ENCODE measurements at places on chromosomes 7 and 10.
A peak's percentile ranks its signal among the peaks of the same experiment; 100 is the strongest.

DNA sequence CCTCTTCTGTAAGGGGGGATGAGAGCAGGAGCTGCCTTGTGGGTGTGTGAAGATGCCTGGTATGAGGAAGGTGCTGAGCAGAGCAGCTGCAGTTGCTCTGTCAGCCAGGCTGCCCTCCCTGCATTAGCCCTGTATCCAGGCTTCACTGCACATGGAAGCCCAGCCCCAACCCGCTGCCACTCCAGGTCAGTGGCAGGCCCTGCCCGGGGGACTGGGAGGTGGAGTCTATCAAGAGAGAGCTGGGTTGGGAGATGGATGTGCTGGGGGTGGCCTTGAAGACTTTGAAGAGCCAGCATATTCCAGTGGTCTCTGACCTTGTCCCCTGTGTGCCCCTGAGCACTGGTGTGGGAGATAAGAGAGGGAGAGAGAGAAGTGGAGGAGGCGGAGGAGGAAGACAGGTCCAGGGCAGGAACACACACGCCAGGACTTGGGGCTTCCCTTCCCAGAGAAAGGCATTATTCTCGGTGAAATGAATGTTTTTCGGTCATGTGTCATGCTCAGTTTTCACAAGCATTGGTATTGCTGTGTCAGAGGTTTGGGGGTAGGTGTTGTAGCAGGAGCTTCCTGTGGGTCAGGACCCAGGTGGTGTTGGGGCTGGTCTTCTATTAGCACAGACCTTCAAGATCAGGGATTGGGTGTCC is 2.6 kb downstream of the PPIF start:
- DNase-seq, result no peak

DNA sequence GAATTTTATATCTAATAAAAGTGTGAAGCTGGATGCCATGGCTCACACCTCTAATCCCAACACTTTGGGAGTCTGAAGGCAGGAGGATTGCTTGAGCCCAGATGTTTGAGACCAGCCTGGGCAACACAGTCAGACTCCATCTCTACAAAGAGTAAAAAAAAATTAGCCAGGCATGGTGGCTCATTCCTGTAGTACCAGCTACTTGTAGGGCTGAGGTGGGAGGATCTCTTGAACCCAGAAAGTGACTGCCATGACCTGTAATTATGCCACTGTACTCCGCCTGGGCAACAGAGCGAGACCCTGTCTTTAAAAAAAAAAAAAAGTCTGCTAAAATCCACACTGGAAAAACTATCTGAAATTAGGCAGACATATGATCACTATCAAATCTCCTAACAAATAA is 7.6 kb downstream of the JMJD1C start:
- DNase-seq, result no peak

- no peak for DNase-seq
These were observed at the start of gene ATRNL1 for GRCh38 chr10:115093286-115093775. ATRNL1 (plus strand) TSS chr10:115093365; CDS start chr10:115093751, 386 bp downstream.

DNA sequence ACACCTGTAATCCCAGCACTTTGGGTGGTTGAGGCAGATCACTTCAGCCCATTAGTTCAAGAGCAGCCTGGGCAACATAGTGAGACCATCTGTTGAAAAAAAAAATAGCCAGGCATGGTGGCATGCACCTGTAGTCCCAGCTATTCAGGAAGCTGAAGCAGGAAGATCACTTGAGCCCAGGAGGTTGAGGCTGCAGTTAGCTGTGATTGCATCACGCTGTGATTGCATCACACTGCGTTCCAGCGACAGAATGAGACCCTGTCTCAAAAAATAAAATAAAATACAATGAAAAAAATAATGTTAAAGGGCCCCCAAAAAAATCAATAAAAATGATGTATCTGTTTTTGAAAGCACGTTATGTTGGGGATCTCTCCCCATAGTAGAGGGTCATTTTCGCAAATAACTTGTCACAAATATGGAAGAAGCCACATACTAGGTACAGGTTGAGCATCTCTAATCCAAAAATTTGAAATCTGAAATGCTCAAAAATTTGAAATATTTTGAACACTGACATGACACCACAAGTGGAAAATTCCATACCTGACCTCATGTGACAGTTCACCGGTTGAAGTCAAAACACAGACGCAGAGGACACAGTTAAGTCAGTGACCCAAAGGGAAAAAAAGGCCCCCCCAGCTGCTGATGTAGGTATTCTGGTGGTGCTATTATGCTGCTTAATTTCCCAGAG is 9.5 kb downstream of the CISD1 start:
- DNase-seq, result no peak

GRCh38 chr7:1927937-1928644 is 258.0 kb downstream of the ELFN1 start:
- DNase-seq, result no peak

DNA sequence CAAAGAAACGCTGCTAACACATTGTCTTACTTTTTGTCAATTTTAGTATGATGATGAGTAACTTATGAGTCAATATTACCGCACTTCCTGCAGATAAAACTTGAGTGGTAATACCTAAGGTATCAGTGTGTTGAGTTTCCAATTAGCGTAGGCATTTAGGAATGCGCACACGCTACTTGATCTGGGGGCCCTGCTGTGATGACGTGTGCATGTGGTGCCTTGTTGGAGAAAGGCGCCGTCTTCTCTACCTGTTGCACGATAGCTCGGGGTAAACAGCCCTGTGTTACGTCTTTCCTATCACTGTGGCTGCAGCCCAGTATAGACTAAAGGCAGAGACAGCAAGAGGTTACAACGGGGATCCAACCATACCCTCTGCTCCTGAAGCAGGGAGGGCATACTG is 476.8 kb upstream of the ADARB2 start:
- DNase-seq, result no peak

- DNase-seq, result no peak
These were observed 69.3 kb upstream of the PDZD8 start for GRCh38 chr10:117444497-117445040.

DNA sequence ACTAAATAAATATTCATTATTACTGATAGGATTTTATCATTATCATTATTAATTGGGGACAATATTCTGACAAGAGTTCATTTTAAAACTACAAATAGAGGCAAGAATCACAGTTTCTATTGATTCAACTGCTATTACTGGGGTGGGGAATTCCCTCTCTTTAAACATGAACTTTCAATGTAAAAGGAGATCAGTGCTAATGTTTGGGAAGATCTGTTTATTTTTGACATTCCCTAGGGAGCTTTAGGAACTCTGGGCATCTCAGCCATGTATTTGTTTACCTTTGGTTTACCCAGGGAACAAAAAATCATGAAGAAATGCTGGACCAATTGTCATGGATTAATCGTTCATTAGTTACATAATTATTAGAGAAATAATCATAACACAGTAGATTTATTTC is 443.2 kb upstream of the AKR1E2 start:
- DNase-seq, result no peak

GRCh38 chr7:76009672-76010600 is 15.5 kb upstream of the TMEM120A start:
- no peak for DNase-seq

DNA sequence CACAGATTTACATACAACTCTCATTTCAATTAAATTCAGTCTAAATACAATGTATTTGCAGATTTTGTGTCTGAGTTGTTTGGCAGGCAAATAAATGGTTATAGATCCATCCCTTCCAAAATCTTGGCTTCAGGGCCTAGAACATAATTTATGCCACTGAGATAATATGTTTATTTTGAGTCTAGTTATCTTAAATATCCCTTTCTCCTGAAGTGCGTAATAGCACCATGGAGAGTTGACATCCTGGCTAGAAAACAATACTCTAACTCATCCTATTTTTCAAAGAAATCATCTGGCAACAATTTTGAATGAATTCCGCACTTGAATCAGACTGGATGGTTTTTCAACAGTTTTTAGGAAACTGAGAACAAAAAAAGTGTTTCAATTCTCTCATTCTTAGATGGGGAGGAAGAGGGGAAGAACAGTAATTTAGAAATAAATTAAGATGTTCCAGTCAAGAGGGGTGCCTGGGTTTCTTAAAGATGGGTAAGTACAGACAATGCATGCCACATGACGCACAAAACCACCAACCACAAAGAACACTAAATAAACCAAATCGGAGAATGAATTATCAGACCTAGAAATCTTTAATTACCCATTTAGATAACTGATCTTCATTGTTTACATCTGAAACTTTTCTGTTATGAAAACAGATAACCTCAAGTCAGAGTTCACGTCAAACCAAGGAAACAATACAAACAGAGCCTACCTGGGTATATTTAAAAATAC is 228.7 kb upstream of the PTN start:
- DNase-seq, result no peak

- no peak for DNase-seq
These were observed 6.4 kb downstream of the HOXA13 start for GRCh38 chr7:27193335-27194001.

GRCh38 chr7:117412946-117413559 is 14.2 kb downstream of the ASZ1 start:
- no peak for DNase-seq

DNA sequence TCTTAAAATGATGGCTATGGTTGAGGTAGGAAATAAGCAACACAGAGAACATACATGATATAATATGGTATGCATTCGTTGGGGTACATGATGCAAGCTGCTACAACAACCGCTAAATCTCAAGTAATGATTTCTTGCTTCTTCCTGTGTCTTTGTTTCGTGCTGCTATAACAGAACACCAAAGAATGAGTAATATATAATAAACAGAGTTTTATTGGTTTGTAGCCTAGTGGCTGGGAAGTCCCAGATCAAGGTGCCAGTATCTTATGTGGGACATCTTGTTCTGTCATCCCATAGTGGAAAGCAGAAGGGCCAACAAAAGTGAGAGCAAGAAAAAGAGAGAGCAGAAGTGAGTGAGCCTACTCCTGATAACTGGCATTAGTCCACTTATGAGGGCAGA is 689.7 kb downstream of the SUGCT start:
- no peak for DNase-seq

- DNase-seq, result no peak
These were observed 17.3 kb downstream of the SYPL1 start for GRCh38 chr7:106094780-106095179.

DNA sequence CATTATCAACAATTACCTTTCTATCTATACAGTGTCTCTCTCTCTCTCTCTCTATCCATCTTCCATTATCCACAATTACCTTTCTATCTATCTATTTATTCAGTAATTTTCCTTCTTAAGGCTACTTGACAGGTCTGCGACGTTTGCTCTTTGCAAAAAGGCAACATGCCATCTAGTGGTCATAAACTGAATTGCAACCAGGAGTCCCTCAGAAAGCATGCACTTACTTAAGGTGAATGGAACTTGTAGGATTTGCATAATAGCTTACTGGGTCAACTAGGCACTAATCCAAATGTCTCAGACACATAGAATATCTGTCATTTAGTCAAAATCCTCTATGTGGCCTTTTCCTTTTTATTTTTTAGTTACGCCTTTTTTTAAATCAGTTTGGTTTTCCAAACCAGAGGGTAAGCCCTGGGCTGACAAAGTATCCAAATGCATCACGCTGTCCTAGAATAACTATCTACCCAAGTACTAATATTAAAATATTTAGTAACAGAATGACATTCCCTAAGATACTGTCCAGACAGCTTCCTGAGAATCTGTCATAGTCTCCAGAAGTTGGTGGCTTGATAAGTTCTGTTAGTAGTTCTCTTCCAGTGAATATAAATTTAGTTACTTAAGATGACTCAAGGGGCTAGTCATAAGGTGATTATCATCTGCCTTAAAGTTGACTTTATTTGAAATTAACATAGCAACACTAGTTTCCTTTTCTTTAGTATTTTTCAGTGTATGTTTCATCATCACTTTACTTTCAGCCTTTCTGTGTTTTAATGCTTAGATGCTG is 208.3 kb downstream of the PPP1R3A start:
- peak; percentile 76 for DNase-seq

GRCh38 chr7:33836797-33837355 is 68.5 kb upstream of the BMPER start:
- peak; percentile 10 for DNase-seq

DNA sequence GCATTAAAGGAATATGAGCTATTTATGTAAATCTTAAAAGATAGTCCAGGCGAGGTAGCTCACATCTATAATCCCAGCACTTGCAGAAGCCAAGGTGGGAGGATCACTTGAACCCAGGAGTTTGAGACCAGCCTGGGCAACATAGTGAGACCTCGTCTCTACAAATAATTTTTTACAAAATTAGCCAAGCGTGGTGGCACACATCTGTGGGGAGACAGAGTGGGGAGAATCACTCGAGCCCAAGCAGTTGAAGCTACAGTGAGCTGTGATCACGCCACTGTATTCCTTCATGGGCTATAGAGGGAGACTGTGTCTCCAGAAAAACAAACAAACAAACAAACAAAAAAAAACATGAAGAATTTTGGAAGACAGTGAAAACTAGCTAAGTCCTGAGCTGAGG is 28.4 kb downstream of the HERC4 start:
- no peak for DNase-seq

DNA sequence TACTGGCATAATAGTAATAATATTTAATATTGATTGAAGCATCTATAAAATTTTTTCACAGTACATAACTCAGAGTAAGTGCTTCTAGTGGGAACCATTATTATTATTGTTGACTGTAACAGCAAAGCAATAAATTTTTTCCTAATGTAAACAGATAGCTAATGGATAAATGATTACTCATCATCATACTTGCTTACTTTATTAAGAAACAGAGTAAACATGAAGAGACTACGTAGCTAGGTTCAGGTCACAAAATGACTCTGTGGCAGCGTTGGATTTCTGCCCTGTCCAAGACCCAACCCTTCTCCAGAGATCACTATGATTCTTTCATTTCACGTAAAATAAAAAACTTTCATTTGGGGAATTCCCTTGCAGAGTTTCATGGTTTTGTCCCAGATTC is 8.3 kb upstream of the ABCB5 start:
- no peak for DNase-seq

DNA sequence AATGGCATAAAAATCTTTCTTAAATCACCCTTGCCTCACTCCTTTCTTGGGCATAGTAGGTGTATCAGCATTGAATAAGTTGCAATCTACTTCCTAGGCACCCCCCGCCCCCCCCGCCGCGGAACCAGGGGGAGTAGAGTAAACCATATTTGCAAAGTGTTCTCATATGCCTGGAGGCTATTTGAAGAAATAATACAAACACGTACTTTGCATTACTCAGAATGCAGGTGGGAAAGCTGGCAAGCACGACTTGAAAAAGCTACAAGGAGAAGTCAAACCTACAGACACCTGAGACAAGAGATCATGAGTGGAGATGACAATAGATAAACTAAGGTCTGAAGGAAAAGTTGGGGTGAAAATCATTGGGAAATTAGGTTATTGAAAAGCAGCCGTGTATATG is 65.6 kb downstream of the POM121L12 start:
- DNase-seq, result no peak

GRCh38 chr7:26061678-26062603 is 90.1 kb upstream of the NFE2L3 start:
- peak; percentile 82 for DNase-seq

DNA sequence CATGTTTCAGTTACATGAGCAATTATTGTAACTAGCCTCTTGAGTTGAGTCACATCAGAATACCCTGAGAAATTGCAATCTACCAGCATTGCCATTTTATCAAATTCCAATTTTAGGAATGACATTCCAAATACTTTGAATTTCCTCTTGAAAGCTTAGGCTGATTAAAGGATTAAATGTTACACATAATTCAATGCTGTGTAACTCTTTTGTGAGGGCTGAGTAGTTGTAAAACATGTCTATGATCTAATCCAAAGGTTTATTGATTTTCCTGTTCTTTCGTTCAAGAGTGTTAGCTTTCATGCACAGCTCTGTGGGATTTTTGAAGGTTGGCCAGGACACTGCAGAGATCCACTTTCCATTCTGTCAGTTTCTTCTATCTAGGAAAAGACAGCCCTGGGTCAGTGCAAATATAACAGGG is 193.1 kb downstream of the SORCS1 start:
- DNase-seq, result no peak

Measured in activated CD4-positive, alpha-beta T cell treated with anti-CD3 and anti-CD28 coated beads, Interleukin-2, Interleukin-6, amounts not matched to agents 100 ng/mL and 50 ng/mL, durations not matched to agents 16 hours and 8 hours (primary cell).